Suppressor macrophage (primary cell): ENCODE measurements at places on chromosomes 5 and 9.

DNA sequence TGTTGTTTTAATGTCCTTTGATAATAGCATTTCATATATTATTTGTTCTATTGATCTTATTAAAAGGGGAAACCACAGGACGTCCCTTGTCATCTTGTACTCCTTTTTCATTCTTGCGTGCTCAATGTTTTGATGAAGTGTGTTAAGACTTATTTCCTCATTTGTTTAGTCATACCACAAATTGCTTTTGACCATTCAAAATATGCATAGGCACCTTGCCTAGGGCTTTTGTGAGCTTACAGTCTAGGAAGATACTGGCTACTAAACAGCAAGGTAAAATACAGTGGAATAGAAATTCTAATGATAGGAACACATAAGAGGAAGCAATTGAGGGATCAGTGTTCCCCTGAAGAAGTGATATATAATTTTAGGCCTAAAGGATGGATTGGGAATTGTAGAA, 190.3 kb downstream of the WDR70 start:
- DNase-seq, result no peak

GRCh38 chr5:126675338-126675737, 74.6 kb downstream of the PHAX start:
- DNase-seq, result no peak

DNA sequence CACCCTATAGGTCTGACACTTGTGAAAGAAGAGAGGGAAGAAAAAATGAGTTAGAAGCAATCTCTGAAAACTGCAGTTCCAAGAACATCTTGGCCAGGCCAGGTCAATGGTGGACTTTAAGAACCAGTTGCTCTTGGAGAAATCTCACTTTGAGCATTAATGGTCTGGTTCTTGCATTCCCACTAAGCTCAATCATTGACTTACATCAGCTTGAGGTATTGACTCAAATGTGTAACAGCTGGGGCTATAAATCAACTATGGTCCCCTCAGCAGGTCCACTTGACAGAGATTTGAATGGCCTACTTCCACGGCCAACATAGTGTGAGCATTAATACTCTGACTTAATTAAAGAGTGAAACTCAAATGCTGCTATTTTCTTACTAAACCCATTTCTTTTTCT, 357.8 kb upstream of the RGMB start:
- no peak for DNase-seq

DNA sequence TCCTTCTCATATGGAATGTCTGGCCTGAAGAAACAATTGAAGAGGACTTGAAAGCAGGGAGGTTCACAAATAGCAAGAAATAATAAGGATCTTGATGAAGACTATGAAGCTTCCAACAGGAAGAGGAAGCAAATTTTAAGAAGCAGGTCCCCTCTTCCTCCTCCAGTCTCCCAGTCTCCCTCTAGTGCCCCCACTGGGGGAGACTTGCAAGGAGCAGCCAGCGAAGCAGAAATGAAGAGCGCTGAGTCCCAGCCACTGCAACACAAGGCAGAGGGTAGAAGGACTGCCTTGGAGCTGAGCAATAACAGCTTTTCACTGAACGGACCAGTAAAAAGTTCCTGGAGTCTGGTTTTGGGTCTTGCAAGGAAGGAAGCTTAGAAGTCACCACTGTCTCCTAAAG, 32.6 kb upstream of the ACO1 start:
- peak; percentile 25 for DNase-seq

DNA sequence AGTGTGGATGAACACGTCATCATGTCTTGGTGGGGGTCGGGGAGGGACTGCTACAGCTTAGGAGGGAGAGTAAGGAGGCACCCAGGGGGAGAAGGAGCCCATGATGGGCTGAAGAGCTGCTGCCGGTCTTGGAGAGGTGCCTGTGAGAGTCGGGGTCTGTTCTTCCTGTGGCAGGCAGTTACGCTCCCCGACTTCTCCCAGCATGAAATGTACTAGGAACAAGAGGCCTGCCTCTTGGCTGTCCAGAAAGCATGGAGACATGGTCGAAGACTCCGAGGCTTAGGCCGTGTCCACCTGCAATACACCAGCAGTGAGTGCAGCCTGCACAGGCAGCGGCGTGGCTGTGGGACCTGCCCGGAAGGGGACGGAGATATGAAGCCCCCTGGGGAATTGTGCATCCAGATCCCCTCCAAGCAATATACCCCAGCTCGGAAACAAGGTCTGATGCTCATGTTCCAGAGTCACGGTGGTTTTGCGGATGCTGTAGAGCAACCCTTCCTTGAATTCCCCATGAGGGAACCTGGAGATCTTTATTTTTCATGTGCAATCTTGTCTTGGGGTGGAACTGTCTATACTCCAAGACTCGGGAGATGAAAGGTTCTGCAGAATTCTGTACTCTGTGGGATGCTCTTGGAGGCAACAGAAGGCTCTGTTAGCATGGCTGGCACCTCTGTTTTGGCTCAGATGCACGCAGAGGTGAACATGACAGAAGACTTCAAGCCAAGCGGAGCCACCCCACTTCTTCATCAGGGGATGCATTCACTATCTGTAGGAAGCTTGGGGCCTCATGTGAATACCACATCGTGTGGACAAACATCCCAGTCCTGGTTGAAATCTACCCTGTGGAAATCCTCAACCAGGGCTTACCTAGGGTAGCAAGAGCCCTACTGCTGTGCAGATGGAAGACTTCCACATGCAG, 374.9 kb upstream of the IRX4 start:
- no peak for DNase-seq

DNA sequence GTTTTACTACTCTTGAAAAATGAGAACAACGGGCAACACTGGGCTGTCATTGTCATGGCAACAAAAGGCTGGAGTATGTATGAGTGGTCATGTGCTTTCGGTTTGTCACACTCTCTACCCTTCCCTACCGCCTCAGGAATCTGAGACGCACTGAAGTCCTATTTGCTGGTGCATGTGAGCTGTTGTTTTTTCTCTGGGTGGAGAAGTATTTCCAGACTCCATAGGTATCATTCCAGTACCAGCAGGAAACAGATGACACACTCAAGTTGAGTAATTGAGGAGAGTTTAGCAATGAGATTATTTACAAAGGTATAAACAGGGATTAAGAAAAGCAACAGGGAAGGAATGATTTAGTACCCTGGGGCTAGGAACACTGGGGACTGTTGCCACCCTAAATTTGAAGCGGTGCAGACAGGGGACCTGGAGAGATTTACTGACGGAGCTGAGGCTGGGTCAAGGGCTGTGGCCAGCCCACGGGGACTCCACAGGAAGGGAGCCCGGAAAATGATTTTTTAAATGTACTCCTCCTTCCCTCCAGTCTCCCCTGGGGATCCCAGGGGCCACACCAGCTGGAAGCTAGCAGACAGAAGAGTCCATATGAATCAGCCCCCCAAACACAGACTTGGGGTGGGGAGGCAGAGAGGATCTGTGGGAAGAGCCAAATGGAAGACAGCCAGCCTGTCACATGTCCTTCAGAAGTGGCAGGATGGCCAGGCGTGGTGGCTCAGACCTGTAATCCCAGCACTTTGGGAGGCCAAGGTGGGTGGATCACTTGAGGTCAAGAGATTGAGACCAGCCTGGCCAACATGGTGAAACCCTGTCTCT, 13.2 kb upstream of the ZBTB43 start:
- peak; percentile 52 for DNase-seq

- no peak for DNase-seq
These were observed 45.0 kb upstream of the OR2K2 start for GRCh38 chr9:111375062-111375461.

DNA sequence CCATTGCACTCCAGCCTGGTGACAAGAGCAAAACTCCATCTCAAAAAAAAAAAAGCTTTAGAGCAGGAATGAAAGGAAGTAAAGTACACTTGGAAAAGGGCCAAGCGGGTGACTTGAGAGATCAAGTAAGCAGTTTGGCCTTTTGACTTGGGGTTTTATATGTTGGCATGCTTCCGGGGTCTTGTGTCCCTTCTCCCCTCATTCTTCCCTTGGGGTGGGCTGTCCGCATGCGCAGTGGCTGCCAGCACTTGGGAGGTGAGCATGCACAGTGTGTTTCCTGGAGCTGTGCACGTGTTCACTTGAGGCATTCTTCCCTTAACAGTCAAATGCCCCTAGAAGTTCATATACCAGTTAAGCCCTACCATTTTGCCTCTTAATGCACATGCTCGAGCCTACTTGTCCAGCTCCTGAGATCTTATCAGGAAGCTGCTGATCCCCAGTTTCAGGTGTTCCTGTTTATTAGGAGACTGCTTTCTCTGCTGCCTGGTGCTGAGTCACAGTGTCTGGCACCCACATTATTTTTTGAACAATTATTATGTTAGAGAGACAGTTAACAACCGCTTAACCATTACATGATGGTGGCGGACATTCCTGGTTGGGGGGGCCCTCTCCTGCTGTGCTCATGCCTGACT, 32.6 kb upstream of the PRRC2B start:
- peak; percentile 64 for DNase-seq

GRCh38 chr9:79980432-79980831, 408.7 kb downstream of the TLE4 start:
- DNase-seq, result no peak
